ENCODE measurements at places on chromosomes 12 and 14. TPM values are rescaled to one million over a fixed set of nuclear protein-coding genes. Genes with fewer than 3 reads are reported as not detected.

The TMTC1 gene
- total RNA-seq = not detected

The ANHX gene
- not detected for total RNA-seq

The CCDC38 gene
- 0.39 TPM for total RNA-seq

DNA sequence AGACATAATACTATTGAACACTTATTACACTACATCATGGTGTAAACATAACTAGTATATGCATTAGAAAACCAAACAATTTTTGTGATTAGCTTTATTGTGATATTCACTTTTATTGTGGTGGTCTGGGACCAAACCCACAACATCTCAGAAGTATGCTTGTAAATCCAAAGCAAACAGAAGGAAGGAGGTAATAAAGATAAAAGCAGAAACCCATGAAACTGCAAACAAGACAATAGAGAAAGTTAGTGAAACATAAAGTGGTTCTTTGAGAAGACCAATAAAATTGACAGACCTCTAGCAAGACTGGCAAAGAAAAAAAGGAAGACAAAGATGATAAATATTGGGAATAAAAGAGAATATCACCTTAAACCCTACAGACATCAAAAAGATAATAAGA, 268.3 kb downstream of the RPAP3 start:
- no peaks in the 10 kb centered on the region for H3K4me1 ChIP-seq
- H3K4me3 ChIP-seq = no peak overlapping the region
- H3K36me3 ChIP-seq = no peaks in the 10 kb centered on the region
- H3K27me3 ChIP-seq = no peaks in the 10 kb centered on the region

The NID2 gene
- total RNA-seq = 65.3 TPM

The FOXN4 gene
- not detected for total RNA-seq

- no peak for DNase-seq
- H3K4me3 ChIP-seq = no peak overlapping the region
- H3K27ac ChIP-seq = no peak overlapping the region
These were observed 173.7 kb downstream of the STXBP6 start for GRCh38 chr14:24875991-24876878.

The TMTC3 gene
- 45.6 TPM for total RNA-seq

The RTN1 gene
- total RNA-seq = 0.18 TPM

DNA sequence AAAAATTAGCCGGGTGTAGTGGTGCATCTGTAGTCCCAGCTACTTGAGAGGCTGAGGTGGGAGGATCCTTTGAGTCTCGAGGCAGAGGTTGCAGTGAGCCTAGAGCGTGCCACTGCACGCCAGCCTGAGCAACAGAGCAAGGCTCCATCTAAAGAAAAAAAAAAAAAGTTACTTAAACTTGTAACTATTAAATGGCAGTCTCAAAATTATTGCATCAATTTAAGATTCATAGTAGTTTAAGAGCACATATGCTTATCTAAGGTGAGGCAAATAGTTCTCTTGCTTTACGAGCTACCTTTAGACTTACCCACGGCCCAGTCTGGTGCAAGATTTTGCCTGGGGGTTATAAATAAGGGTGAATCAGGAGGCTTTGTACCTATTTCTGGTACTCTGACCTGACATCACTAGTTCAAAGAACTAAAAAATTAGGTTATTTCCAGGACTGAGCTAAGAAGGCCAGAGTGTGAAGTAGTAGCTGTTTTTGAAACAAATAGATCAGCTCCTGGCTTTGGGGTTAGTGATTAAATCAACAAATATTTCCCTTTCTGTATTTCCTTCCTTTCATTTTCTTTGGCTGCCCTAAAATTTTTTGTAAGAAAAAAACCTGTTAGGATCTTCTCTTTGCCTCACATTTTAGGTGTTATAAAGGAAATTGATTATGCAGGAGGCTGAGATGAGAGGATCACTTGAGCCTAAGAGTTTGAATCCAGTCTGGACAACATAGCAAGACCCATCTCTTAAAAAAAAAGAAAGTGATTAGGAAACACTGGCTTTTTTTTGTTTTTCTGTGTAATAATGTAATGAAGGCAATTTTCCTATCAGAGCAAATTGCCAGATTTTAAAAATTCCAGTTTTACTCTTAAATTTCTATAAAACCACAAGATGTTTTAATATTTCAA, 3.6 kb downstream of the MGAT2 start:
- no peak overlapping the region for H3K4me3 ChIP-seq
- H3K27ac ChIP-seq = no peak overlapping the region
- H3K36me3 ChIP-seq = peaks cover 45% of the 10 kb centered on the region
- no peaks in the 10 kb centered on the region for H3K27me3 ChIP-seq
- H3K4me1 ChIP-seq = peaks cover 13% of the 10 kb centered on the region
- DNase-seq = no peak

The ISM2 gene
- not detected for total RNA-seq

GRCh38 chr12:56198836-56199235, 9.6 kb upstream of the SMARCC2 start:
- no peak for DNase-seq
- H3K4me3 ChIP-seq = no peak overlapping the region
- H3K4me1 ChIP-seq = peaks cover 26% of the 10 kb centered on the region
- H3K27me3 ChIP-seq = no peaks in the 10 kb centered on the region
- no peak overlapping the region for H3K27ac ChIP-seq
- H3K36me3 ChIP-seq = no peaks in the 10 kb centered on the region

GRCh38 chr12:64522316-64522715, 70.4 kb downstream of the TBK1 start:
- H3K27ac ChIP-seq = no peak overlapping the region
- DNase-seq = no peak
- H3K36me3 ChIP-seq = no peaks in the 10 kb centered on the region

GRCh38 chr12:7973457-7973825, 37.5 kb upstream of the SLC2A3 start:
- H3K27ac ChIP-seq = no peak overlapping the region
- H3K4me1 ChIP-seq = peaks cover 21% of the 10 kb centered on the region
- H3K36me3 ChIP-seq = no peaks in the 10 kb centered on the region
- no peak overlapping the region for H3K4me3 ChIP-seq
- peak; percentile 22 for DNase-seq
- H3K27me3 ChIP-seq = no peaks in the 10 kb centered on the region

- H3K4me1 ChIP-seq = peaks cover 7% of the 10 kb centered on the region
- peak overlapping the region; percentile 67 for H3K4me3 ChIP-seq
- DNase-seq = no peak
- no peak overlapping the region for H3K27ac ChIP-seq
These were observed 1.1 kb downstream of the ATP5F1B start for GRCh38 chr12:56644654-56645053.

The SIX4 gene
- 4.2 TPM for total RNA-seq

The LHX5 gene
- not detected for total RNA-seq

GRCh38 chr14:99541211-99541610, 60.0 kb downstream of the CCNK start:
- H3K4me3 ChIP-seq = no peak overlapping the region
- no peaks in the 10 kb centered on the region for H3K27me3 ChIP-seq
- H3K36me3 ChIP-seq = no peaks in the 10 kb centered on the region
- no peak for DNase-seq

DNA sequence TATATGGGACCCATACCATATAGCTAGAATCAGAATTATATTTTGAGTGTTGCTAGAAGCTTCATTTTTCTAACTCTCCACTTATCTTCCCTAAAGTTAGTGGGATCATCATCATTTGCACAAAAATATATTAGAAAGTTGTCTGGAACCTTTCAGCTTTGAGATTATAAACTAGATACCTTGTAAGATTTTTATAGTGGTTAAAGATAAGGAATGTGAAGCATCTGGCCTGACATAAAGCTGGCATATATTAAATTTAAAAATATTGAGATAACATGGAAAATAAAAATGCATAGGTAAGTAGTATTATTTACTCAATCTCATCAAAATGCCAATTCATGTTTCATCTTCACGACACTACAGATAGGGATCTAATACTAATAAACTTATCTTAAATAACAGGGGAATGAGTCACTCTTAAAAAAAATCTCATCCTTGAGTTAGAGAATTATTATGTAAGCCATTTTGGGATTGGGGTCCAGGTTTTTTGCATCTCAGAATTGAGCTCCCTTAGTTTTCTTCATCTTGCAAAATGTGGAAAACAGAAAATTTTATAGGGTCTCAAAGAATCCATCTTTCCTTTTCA, 318.5 kb downstream of the KCNC2 start:
- no peaks in the 10 kb centered on the region for H3K36me3 ChIP-seq
- no peaks in the 10 kb centered on the region for H3K27me3 ChIP-seq
- no peak for DNase-seq

DNA sequence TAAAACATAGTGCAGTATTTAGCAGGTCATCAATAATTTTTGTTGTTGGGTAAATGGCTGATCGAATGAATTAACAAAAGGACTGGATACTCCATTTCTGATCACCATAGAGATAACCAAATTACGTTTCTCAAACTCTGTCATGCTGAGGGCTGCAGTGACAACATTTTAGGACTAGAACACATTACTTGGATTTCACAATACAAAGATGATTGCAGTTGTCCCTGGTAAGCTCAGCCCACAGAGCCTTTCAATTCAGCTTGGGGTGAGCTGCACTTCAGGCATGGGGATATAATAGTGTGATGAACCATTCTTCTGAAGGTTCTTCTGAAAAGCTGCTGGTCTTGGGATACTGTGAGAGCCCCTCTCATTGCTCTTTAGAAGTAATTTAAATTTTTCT, 74.3 kb downstream of the FAR2 start:
- H3K4me3 ChIP-seq = no peak overlapping the region
- no peak overlapping the region for H3K27ac ChIP-seq
- no peaks in the 10 kb centered on the region for H3K36me3 ChIP-seq
- no peak for DNase-seq
- H3K4me1 ChIP-seq = no peaks in the 10 kb centered on the region

- H3K27ac ChIP-seq = peak overlapping the region; percentile 61
- no peaks in the 10 kb centered on the region for H3K36me3 ChIP-seq
- peaks cover 24% of the 10 kb centered on the region for H3K4me1 ChIP-seq
- peak; percentile 30 for DNase-seq
- H3K4me3 ChIP-seq = no peak overlapping the region
- no peaks in the 10 kb centered on the region for H3K27me3 ChIP-seq
These were observed 6.0 kb upstream of the PCNX1 start for GRCh38 chr14:70901269-70901668.

DNA sequence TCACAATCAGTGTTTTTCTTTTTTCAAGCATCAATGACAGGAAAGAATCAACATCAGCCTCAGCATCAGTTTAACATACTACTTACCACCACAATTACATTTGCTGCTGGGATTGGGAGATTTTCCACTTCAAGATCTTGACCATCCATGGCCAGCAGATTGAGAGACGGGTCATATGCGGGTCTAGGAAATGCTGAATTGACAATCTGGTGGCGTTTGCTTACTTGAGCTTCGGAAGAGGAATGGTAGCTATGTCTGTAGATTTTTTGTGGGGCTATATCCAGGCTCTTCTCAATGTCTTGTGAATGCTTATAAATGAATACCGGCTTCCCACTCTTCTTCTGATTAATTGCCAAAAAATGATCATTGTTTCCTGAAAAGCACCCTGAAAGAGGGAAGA, 27.9 kb downstream of the PTPRR start:
- no peak overlapping the region for H3K27ac ChIP-seq
- no peaks in the 10 kb centered on the region for H3K36me3 ChIP-seq
- no peaks in the 10 kb centered on the region for H3K4me1 ChIP-seq
- no peak overlapping the region for H3K4me3 ChIP-seq
- DNase-seq = no peak

GRCh38 chr12:124026755-124027745, 54.0 kb downstream of the ZNF664 start:
- no peaks in the 10 kb centered on the region for H3K36me3 ChIP-seq
- no peak overlapping the region for H3K4me3 ChIP-seq
- no peak for DNase-seq

- no peaks in the 10 kb centered on the region for H3K27me3 ChIP-seq
- no peaks in the 10 kb centered on the region for H3K4me1 ChIP-seq
- DNase-seq = no peak
- no peak overlapping the region for H3K27ac ChIP-seq
These were observed 142.3 kb upstream of the TMCC3 start for GRCh38 chr12:94792693-94793092.

GRCh38 chr12:27003421-27004381, 10.5 kb downstream of the TM7SF3 start:
- no peak overlapping the region for H3K4me3 ChIP-seq
- no peaks in the 10 kb centered on the region for H3K4me1 ChIP-seq
- peaks cover 2% of the 10 kb centered on the region for H3K36me3 ChIP-seq
- no peaks in the 10 kb centered on the region for H3K27me3 ChIP-seq
- H3K27ac ChIP-seq = no peak overlapping the region
- DNase-seq = no peak

DNA sequence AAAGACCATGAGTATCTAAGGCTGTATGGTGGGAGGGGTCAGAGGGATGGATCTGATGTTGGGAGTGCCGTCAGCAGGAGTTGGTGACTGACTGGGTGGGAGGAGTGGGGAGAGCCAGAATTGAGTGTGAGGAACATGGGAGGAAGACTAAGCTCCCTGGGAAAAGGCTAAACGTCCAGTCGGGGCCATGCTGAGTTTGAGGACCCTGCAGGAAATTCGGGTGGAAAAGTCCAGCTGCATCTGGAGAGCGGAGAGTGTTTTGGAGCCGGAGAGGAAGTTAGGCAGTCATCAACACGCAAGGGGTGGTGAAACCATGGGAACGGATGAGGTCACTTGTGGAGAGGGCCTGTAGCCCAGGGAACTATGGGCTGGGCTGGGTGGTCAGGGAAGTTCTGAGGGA, 60.9 kb downstream of the ELK3 start:
- no peak for DNase-seq
- H3K27me3 ChIP-seq = no peaks in the 10 kb centered on the region
- H3K4me3 ChIP-seq = no peak overlapping the region

- no peaks in the 10 kb centered on the region for H3K27me3 ChIP-seq
- no peak overlapping the region for H3K4me3 ChIP-seq
- no peaks in the 10 kb centered on the region for H3K36me3 ChIP-seq
- H3K4me1 ChIP-seq = no peaks in the 10 kb centered on the region
- no peak overlapping the region for H3K27ac ChIP-seq
These were observed 245.9 kb downstream of the CHST11 start for GRCh38 chr12:104702565-104703139.

DNA sequence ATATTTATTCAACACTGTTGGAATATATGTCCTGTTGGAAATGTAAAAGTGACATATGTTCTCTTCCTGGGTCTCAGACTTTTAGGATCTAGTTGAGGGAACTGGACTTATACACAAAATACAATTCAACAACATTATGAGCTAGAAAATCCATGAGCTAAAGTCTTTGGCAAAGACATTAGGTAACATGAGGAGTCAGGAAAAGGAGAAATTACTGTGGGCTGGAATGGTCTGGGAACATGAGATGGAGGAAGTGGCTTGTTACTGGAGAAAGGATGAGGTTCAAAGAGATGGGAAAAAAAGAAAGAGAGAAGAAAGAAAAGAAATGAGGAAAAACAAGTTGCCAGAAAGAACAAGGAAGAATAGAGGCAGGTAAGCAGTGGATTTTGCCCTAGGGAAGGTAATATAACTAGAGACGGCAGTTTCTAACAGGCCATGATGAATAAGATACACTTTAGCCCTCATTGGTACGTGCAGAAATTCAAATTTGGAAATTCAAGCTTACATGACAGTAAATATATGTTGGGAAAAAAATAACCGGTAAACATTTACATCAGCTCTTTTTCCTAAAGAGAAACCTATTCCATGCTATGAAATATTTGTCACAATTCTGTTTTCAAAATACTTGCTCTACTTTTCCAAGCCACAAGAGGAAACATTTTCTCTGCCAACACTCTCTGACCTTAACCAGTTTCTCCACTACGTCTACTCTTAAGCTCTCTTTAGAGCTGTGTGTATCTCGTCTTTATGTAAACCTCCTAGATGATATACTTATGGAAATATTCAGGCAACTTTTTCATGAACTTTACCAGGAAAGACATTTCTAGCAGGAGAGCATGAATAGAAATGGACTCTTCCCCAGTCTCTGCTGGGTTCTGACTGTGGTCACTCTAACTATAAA, 268.8 kb upstream of the BTG1 start:
- DNase-seq = no peak
- H3K27ac ChIP-seq = no peak overlapping the region
- H3K36me3 ChIP-seq = no peaks in the 10 kb centered on the region
- H3K27me3 ChIP-seq = no peaks in the 10 kb centered on the region
- H3K4me1 ChIP-seq = no peaks in the 10 kb centered on the region
- H3K4me3 ChIP-seq = no peak overlapping the region
